CD8-positive, alpha-beta T cell (primary cell): ENCODE measurements at places on chromosomes 16 and 17.

DNA sequence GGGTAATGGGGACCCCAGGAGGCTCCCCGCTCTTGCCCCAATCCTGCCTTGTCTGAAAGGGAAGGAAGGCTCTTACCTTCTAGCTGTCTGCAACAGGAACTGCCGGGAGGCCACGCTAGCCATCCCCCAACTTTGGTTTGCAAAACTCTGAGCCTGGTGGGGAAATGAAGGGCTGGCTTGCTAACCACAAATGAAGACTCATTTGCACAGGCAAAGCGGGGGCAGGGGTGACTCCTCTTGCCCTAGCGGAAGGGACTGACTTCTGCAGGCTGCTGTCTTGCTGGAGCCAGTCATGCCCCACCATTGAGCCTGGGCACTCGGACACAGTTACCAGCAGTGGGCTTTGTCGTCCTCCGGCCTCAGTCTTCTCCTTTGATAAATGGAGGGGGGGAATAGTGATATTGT, 52.6 kb downstream of the PLCG2 start:
- DNase-seq: peak; percentile 22

DNA sequence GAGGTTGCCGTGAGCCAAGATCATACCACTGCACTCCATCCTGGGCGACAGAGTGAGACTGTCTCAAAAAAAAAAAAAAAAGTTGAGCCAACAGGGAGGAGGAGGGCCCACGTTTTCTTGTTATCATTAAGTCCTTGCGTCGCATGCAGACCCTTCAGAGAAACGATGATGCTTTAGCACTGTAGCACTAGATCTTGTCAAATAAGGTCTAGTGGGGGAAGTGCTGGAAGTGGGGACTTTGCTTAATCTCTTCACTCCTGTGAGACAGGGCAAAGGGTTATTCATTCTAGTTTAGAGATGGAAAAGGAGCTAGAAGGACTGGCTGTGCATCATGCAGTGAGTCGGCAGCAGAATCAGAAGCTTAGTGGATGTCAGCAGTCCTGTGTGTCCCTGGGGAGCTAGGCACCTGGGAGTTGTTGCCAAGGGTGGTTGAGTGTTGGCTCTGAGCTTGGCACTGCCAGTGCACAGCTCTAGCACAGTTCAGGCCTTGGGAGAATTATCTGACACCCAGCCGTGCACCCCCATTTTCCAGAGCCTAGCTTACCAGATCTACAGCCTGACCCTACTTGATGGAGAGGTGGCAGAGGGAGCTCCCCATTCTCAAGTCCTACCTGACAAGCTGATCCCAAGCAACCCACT, 33.4 kb upstream of the TBX2 start:
- DNase-seq: no peak

DNA sequence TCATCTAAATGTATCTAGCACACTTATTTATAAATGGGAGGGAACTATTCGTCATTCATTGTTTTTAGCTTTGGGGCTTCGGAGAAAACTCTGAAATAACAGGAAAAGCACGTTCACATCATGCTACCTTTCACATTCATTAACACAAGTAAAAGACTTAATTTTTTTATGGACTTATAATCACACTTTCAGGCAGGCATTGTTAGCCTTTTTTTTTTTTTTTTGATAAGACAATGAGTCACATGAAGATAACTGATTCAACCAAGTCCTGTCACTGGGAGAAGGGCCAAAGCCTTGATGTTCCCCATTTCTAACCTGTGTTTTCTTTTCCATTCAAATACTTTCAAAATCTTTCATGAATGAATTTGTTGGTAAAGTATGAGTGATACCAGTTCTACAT, 631.3 kb upstream of the CA10 start:
- DNase-seq: no peak

DNA sequence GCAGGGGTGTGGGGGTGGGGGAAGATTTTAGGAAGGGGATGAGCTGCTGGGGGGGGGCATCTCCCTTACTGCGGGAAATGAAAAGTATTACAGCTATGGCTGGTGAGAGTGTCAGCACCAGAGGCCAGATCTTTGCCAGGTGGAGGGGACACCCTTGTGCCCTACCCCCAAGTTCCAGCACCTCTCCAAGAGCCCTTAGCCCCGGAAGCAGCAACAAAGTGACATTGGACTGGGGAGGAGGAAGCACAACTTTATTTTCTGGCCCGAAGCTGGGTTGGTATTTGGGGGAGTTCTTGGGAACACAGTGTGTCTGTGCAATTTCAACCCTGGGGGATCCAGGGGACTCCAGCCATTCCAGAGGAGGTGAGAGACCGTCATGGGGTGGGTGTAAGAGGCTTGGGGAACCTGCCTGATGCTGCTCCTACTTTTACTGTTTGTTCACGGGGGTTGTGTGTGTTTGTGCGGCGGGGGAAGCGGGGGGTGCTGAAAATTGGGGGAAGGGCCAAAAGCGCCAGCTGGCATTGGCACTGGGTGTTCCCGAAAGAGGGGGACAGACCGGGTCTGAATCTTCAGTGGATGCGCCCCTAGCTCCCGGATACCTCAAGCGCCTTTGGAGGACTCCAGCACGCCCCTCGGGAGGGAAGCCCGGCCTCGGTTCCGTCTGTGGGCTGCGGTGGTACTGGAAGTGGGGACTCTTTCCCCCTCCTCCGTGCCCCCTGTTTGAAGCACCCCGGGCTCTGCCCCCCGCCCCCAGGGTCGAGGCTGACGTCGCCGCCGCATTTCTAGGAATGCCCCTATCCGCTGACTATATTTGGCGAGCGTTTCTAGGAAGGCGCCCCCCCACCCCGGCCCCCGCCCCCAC, 230.3 kb downstream of the MRTFB start:
- DNase-seq: no peak

DNA sequence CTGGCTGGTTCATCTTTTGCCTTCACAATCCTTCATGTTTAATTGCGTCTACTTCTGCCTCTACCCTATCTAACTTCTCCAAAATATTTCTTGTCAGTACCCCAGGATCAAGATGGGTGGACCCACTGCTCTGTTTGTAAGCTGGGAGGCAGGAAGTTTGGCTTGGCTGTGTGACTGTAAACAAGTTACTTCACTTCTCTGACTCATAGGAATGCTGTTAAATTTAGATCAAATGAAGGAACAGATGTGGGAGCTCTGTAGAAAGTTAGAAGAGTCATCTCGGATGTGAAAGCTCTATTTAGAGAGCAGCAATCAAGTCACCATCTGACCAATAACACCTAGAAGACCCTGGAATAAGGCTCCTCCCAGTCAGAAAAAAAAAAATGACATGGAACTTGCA, 55.2 kb upstream of the MRTFB start:
- no peak for DNase-seq

GRCh38 chr16:22132801-22133200, 29.5 kb upstream of the SDR42E2 start:
- DNase-seq: no peak
